A172 (cell line): ENCODE measurements at places on chromosomes 7 and 10. TPM values are rescaled to one million over a fixed set of nuclear protein-coding genes. Genes with fewer than 3 reads are reported as not detected.

Gene ZNF117
- total RNA-seq, result 7.9 and 9.2 TPM in 2 replicates

Gene FGFR2
- total RNA-seq, result 0.19 TPM in 1 of 2 replicates, not detected in the other

- no peak for DNase-seq
These were observed 54.9 kb downstream of the PTEN start for GRCh38 chr10:87918254-87918859.

DNA sequence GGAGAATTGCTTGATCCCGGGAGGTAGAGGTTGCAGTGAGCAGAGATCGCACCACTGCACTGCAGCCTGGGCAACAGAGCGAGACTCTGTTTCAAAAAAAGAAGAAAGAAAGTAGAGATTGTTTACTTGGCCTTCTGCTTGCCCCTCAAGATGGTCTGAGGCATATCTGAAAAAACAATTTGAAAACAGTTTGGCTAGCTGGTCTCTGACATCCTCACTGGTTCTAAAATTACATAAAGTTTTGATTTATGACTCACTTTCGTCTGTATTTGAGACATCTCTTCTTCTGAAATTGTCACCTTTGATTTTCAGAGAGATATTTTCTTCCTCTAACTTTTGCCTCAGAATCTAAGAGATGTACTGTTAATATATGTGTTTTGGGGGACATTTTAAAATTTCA lies 49.6 kb upstream of the HELLS start:
- DNase-seq, result no peak

DNA sequence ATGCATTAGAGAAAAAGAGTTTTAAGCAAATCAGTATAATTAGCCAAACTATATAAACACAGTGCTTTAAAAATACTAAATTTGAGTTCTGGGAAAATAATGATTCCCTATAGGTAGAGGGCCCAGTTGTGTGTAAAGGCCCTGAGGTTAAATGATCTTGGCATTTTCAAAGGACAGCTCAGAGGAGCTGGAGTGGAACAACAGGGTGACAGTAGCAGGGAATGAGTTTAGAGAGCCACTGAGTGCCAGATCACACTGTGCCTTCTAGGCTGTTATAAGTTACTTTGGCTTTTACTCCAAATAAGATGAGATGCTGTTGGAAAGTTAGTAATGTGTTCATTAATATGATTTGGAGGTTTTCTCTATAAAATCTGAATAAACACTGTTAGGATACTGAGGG lies 34.6 kb downstream of the VWDE start:
- DNase-seq, result no peak

DNA sequence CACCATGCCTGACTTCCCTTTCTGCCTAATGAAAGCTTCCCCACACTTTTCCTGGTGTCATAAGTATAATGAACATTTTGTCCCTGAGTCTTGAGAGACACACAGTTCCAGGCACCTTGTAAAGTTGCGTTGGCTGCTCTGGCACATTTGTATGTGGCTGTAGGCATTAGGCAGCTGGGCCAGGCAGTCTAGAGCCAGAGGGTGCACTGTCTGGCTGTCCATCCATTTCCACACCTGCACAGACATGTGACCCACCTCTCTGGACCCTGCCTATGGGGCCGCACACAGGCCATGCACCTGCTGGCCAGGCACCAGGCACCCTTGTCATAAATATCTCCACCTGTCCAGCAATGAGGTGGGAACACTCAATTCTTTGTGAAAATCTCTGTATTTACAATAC lies 54.7 kb upstream of the ANTXRL start:
- DNase-seq, result no peak

Gene NKX2-3
- total RNA-seq, result 0.19 and 1.2 TPM in 2 replicates

- peak; percentile 81 for DNase-seq
These were observed 18.7 kb downstream of the AKR1C1 start for GRCh38 chr10:4981722-4982471.

Gene SPDYE1
- not detected in 2 replicates for total RNA-seq

Gene CPA4
- 387 and 495 TPM in 2 replicates for total RNA-seq

Gene CUL1
- total RNA-seq, result 51.1 and 57.4 TPM in 2 replicates

- DNase-seq, result no peak
These were observed 190.2 kb upstream of the HABP2 start for GRCh38 chr10:113362645-113363091.

Gene CNTNAP2
- 0.07 TPM in 1 of 2 replicates, not detected in the other for total RNA-seq

- no peak for DNase-seq
These were observed 239.1 kb downstream of the KCNMA1 start for GRCh38 chr10:77398558-77398957.

GRCh38 chr7:48298779-48299178 lies 127.5 kb downstream of the ABCA13 start:
- peak; percentile 91 for DNase-seq

GRCh38 chr7:132102942-132103341 lies 473.3 kb downstream of the PLXNA4 start:
- DNase-seq, result no peak

DNA sequence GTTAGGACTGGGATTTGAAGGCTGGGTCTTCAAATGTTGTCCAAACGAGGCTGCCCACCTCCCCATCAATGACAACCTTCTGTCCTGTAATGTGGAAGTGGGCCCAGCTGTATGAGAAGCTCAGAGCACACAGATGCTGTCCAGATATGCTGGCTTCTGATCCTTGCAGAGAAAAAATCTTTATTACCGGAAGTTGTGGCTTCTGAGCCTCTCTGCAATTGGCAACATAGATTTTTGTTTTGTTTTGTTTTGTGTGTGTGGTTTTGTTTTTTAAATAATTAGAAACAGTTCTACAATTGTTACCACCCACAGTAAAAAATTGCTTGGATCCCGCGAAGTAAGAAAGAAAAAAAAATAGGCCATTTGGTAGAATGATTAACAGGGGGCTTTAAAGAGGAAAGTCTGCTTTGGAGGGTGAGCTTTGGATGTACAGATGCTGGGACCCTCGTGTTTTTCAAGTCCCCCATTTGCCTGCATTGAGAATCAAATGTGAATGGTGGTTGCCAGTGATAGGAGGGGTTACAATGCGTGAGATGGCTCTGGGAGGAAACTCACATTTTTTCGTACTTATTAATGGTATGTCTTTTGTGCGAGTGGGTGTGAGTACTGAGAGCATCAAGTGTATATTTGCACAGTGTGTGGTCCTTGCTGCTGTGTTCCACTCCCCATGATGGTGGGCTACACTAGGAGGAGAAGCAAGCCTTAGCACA lies 153.2 kb downstream of the TCF7L2 start:
- peak; percentile 57 for DNase-seq

DNA sequence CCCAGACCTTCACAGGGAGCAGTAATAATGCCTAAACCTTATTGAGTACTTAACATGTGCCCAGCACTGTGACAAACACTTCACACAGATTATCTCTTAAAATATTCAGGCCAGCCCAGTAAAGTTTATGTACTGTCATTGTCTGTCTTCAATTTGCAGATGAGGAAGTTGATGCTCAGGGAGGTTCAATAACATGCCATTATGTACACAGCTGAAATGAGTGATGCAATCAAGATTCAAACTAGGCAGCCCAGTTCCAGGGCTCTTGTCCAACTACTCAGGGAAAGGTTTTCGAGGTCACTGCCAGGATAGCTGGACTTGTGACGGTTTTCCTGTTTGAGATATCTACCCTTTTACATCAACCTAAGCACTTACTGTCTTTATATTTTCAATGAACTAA lies 56.1 kb downstream of the AUTS2 start:
- DNase-seq, result no peak

DNA sequence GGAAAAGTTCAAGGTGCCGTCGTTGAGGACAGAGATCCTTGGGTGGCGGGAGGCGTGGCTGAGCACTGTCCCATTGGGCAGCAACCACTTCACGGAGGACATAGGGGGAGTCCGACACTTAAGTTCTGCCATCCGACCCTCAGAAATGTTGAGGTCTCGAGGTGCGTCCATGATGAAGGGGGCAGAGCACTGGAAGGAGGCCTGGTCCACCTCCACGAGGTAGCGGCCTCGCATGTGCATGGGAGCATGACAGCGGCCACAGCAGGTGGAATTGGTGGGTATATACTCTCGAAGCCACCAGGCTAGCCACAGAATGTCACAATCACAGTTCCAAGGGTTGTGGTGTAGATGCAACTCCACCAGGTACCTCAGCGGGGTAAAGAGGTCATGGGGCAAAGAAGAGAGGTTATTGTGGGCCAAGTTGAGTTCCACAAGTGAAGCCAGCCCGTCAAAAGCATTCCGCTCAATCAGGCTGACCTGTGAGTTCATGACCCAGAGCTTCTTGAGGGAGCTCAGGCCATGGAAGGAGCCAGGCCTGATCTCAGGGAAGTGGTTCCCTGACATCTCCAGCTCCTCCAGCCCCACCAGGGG lies 1.7 kb downstream of the LRRC4 start:
- no peak for DNase-seq

DNA sequence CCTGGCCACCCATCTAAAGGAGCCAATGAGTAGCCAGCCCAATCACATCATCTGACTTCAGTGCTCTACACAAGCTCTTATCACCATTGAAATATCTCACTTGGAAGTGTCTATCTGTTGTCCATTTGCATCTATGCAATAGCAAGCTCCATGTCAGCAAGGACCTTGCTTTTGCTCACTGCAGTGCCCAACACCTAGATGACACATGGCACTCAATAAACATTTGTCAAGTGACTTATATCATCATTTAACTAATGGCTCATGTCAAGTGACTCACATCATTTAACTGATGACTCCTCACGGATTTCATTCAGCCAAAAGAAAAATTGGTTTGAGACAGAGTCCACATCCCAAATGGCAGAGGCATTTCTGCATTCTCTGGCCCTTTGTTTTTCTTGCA lies 92.9 kb upstream of the ADAM12 start:
- DNase-seq, result no peak

DNA sequence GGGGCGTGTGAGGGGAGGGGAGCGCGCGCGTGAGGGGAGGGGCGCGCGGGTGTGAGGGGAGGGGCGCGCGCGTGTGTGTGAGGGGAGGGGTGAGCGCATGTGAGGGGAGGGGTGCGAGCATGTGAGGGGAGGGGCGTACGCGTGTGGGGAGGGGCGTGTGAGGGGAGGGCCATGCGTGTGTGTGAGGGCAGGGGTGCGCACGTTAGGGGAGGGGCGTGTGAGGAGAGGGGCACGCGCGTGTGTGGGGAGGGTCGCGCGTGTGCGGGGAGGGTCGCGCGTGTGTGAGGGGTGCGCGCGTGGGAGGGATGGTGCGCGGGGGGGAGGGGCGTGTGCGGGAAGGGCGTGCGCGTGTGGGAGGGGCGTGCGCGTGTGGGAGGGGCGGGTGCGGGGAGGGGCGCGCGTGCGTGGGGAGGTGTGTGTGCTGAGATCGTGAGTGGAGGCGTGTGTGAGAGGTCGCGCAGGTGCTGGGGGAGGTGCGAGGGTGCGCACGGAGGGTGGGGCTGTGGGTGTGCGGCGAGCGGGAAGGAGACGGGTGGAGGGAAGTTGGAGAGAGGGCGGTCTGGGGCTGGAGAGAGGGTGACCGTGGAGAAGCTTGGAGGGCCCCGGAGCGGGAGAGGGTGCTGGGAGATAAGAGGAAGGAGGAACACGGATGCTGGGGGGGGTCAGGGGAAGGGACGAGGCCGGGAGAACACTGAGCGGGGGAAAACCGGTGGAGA lies 19.7 kb downstream of the MXI1 start:
- DNase-seq, result peak; percentile 35

Gene SYNPO2L
- total RNA-seq, result 0.14 TPM in 1 of 2 replicates, not detected in the other

Gene CCDC136
- 5.3 and 7.0 TPM in 2 replicates for total RNA-seq

Gene CYP3A7
- not detected in 2 replicates for total RNA-seq

- DNase-seq, result peak; percentile 98
These were observed 26.1 kb downstream of the PLAC9 start for GRCh38 chr10:80158598-80159127.

GRCh38 chr10:87656431-87657072 lies 3.1 kb upstream of the PAPSS2 start:
- peak; percentile 55 for DNase-seq

Gene ITPRID1
- total RNA-seq, result not detected in 2 replicates

DNA sequence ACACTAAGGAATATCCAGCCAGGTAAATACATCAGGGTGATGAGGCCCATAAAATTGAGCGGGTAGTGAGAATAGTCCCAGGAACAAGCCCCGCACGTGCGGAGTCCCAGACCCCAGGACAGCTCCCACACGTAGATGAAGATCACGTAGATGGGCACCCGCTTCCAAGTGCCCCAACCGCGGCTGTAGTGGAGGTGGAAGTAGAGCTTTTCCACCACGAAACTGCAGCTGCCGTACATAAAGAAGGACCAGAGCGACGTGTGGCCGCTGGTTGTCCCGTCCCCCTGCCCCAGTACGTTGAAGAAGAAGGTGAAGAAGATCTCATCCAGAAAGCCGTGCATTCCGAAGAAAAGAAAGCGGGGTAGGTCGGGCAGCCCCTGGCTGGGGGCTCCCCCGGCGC lies 948 bp downstream of the TMEM229A start:
- no peak for DNase-seq

DNA sequence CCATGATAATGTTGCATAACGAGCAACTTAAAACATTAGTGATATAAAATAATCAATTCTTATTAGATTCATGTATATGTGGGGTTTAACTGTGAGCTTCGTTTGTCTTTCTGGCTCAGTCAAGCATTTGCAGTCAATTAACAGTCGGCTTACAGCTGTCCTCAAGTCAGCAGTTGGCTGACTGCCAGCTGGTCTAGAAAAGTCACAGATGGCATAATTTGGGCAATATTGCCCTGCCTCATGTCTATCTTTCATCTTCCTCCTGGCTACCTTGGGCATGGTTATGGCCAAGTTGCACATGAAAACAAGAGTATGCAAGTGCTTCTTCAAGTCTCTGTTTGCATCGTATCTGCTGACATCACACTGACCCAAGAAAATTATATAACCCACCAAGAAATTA lies 186.1 kb upstream of the ZWINT start:
- no peak for DNase-seq

- DNase-seq, result peak; percentile 93
These were observed 289.3 kb downstream of the PTEN start for GRCh38 chr10:88152728-88153133.

GRCh38 chr7:22147868-22148267 lies 202.2 kb upstream of the CDCA7L start:
- no peak for DNase-seq

Gene COL1A2
- total RNA-seq, result 104 and 144 TPM in 2 replicates

GRCh38 chr7:118280319-118281012 lies 56.0 kb downstream of the ANKRD7 start:
- DNase-seq, result no peak

DNA sequence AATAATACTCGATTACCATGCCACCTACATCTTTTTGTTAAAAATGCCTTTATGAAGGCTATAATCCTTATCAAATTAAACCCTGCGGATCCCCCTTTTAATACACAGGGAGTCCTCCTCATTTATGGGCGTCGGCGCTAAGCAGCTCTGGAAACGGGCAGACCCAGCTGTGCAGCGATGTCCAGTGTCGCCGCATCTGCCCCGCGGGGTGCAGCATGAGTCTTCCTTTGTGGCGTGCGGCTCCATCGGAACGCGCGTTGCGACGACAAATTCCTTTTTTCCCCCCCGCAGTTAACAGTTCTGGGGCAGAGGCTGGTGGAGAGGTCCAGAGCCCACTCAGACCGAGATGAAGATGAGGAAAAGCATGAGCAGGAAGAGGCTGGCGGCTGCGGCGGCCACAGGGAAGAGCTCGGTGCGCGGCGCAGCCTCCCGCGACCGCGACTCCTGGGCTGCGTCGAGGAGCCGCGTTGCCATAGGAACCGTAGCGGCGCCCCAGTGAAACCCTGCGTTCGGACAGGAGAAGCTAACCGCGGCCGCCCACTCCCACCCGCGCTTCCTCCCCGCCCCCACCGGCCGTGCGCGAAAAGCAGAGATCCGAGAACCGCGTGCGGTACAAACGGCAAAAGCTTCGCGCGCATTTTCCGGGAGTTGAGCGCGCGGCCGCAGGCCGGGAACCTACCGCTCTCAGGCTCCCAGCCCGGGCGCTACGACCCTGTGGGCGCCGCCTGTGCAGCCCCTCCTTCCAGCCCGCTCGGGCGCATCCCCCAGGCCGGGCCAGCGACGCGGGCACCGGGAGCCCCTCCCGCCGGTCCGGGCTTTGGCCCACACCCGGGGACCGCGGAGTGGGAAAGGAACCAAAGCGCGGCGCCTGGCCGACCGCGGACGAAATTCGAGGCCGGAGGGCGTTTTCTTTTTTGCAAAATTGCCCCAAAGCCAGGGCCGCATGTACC lies 130.6 kb downstream of the SPAG6 start:
- no peak for DNase-seq

Gene SPAM1
- total RNA-seq, result not detected in 2 replicates
